Fibroblast of gingiva (primary cell): ENCODE measurements at places on chromosomes 6 and 20.

DNA sequence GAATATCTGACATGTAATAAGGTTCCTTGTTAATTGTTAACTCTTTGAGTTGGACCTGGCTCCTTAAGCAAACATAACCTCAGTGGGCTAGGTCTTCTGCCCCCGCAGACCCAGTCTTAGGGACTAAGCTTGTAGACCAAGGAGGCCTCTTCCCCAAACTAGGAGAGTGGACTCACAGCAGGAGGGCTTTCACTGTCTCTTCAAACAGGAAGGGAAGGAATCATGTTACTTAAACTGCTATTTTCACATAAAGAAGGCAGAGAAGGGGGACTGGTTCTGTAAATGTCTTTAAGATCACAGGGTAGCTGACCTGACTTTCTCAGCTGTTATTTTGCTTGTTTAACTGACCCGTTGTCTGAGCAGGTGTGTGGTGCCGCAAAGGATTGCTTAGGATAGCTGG is 34.9 kb upstream of the PRDM1 start:
- no peak for DNase-seq

GRCh38 chr20:57291003-57291402 is 24.6 kb upstream of the BMP7 start:
- no peak for DNase-seq

- no peak for DNase-seq
Measured at GRCh38 chr6:144394210-144394609, 109.1 kb downstream of the UTRN start.

- no peak for DNase-seq
Measured at GRCh38 chr6:150698391-150698790, 98.7 kb downstream of the PLEKHG1 start.

DNA sequence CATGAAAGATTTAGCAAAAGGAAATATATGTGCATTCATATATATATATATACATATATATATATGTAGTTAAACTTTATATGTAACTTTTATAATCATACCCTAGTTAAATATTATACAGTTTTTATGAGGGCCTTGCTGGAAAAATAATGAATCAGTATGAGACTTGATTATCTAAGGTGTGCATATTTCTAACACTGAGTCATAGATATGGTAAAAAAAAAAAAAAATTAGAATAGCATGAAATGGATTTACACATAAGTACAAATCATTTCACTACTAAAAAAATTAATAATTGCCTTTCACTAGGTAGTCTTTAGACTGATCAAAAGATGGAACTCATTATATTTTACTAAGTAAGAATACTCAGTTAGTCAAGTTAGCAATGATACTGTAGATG is 51.3 kb upstream of the DST start:
- no peak for DNase-seq

DNA sequence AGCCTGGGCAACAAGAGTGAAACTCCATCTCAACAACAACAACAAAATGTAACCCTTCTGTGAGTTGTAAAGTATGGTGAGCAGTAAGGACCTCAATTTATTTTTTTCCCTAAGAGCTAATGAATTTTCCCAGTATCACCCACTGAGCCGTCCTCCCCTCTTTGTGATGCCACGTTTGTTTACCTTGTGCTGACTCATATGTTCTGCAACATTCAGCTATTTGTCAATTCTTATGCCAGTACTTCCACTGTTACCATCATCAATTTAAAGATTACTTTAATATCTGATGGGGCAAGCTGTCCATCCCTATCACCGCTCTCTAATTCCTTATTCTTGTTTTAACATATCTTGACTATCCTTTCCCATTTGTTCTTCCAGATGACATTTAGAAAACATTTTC is 37.5 kb downstream of the MAK start:
- DNase-seq, result peak; percentile 23

GRCh38 chr6:74415056-74415455 is 719.1 kb downstream of the CD109 start:
- no peak for DNase-seq

DNA sequence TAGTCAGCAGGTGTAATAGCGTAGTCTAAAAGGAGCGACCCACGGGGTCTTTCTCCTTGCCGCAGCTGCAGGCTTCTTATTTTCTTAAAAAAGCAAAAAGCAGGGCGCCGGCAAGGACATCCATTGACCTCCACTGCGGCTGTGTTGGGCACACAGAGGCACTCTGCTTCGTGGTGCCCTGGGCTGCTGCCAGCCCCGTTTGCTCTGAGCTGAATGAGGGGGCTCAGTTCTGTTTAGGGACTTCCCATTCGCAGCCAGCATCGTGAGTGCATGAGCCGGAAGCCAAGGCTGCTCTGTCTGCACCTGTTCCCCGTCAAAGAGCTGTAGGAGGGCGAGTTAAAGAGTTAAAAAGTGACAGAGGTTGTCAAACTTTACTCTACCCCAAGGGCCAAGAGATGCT is 1.7 kb upstream of the SLC22A2 start:
- DNase-seq, result no peak

DNA sequence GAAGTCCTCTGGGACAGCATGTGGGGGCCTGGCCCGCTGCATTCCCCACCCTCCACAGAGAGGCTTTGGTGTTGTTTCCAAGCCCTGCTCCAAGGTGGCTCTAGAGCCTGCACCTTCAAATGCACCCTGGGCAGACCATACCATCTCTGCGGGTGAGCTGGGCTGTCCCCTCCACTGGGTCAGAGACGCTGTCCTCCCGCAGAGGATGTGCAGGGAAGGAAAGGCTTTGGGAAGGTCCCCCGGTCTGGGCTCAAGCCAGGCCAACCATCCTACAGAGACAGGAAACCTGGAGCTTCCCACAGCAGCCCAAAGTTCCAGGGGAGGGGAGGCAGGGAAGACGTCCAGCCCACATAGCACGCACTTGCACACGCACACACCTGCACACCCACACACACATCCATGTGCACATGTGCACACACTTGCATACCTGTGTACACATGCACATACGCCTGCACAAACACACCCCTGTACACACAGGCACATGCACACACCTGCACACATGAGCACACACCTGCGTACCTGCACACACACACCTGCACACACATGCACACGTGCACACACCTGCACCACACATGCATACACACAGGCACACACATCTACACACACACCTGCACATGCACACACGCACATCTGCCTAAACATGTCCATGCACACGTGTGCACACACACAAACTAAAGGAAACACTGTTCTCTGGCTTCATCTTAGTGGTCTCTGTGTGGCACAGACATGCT is 155.4 kb downstream of the ERMARD start:
- no peak for DNase-seq

DNA sequence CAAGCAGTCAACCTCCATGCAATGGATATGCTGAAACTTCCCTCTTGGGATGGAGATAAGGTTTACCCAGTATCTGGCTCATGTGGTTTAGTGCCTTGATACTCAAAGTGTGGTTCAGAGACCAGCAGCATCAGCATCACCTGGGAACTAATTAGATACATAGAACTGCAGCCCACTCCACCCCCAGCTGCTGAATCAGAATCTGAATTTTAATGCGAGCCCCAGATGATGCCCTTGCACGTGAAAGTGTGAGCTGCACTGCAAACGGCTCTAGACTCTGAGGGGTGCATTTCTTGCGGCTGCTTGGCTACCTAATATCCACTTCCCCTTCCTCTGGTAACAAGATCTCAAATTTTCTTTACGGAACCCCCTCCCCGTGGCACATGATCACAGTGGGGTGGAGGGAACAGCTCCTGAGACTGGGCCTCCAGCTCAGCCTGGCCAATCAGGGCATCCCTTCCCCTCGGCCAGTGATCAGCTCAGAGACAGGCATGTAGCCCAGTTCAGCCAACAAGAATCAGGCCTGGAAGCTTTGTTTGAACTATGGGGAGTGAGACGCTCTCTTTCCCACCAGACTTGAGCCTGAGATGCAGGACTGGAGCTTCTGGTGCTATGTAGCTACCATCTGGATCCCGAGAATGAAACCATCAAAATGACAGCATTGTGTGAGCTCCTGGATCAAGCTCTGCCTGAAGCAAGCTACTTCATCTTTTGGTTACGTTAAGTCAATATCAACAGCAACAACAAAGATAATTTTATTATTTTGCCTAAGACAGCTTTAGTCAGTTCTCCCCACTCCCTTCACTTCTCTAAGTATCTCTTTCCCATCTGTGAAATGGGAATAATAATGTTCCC is 12.8 kb downstream of the KCNK15 start:
- no peak for DNase-seq

- no peak for DNase-seq
Measured at GRCh38 chr20:35830264-35830663, 58.4 kb downstream of the PHF20 start.

- no peak for DNase-seq
Measured at GRCh38 chr6:156691018-156691417, 86.2 kb upstream of the ARID1B start.

- DNase-seq, result peak; percentile 94
Measured at GRCh38 chr20:63740627-63741353, 1.2 kb downstream of the SLC2A4RG start.

DNA sequence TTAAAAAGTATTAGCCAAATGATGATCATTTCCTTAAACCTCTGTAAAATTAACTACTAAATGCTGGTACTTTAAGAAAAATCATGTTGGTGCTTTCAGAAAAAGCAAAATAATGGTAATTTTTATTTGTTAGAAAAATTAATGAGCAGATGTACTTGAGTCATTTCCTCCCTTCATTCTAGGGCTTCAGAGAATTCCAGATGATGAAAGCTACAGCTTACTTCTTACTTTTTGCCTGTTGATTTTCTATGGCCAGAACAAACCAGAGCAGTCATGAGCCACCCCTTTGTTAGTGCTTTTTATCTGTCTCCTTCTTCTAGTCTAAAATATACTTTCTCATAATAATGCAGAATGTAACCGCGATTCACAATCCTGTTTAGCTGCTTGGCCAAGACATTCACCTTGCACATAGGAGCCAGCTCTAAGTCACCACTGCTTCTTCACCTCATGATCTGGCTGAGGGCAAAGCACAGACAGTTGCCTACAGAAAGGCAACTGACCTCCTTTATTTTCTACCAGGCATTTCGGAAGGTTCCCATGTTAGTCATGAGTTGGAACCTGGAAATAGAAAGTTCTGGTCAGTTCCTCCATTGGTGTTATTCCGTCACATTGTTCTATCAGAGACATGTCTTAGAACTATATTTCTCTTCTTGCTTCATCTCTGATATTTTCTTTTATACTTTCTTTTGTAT is 43.5 kb upstream of the TINAG start:
- DNase-seq, result no peak

DNA sequence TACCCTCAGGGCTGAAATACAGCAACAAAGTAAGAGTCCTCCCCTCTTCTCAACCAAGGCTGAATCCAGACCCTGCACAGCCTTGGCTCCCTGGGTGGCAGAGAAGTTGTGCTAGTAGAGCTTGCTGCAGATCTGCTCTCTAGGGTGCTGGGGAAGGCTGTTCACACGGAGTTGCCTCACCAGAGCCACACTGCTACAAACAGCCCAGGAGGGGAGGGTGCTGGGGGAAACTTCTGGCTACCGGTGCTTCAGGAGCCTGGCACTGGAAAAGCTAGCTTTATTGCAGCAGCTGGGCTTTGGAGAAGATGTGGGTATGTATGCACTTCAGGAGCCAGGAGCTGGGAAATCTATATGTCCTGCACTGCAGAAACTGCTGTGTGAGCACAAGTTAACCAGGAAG is 37.6 kb upstream of the SUPT3H start:
- no peak for DNase-seq

- DNase-seq, result no peak
Measured at GRCh38 chr6:27138406-27138805, 109.1 kb upstream of the PRSS16 start.
